GM19239 (cell line): ENCODE measurements at places on chromosomes 11 and 22.

GRCh38 chr11:36467012-36467411 is 43.1 kb downstream of the TRAF6 start:
- DNase-seq, result no peak

- peak; percentile 28 for DNase-seq
These were observed 8.2 kb downstream of the PTH start for GRCh38 chr11:13487661-13488030.

DNA sequence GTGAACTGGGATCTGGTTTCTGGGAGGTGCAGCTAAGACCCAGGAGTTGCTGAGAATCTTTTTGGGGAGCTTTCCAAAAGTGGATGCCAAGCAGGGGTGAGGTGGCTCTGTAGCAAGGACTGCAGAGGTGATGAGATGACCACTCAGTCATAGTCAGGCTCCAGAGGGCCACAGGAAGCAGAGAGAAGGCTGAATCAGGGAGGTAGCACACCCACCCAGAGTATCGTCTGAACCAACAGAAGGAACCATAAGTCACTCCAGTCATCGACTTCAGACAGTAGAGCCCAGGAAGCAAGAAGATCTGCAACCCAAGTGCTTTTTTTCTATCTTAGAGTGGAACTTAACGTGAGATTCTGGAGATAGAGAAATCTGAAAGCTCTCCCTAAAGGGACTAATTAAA is 335.7 kb upstream of the MPPED2 start:
- DNase-seq, result no peak

GRCh38 chr11:115179636-115180035 is 324.6 kb downstream of the CADM1 start:
- no peak for DNase-seq

DNA sequence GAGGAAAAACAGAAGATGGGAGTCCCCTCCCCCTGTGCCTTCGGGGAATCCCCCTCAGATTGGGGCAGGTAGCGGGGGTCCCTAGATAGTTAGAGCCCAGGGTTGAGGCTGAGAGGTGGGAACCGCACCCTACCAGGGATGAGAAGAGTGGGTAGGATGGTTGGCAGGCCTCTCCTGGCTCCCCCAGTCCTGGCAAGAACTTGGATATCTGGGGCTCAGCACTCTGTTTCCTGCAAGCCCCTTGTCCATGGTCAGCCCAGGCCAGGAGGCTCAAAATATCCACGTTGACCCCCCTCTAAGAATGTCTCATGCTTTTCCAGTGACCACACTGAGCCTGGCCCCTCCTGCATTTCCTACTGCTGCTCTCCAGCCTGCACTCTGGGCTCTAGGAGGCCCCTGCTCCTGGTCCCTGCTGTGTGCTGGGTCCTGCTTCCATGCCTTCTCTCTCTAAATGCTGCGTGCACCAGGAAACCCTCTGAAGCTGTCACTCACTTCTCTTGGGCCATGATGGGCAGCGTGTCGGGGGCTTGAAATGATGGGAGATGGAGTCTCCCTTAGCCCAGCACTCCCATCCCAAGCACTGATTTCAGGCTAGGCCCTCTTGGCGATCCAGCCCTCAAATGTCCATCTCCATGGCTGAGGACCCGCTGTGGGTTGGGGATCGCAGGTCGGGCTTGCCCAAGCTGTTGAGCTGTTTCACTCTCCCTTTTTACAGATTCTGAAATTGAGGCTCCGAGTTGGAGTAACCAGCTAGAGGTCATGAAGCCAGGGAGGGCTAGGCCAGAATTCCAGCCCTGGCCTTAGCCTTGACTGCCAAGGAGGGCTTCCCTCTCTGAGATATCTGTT is 2.0 kb downstream of the MAP3K11 start:
- DNase-seq, result no peak

GRCh38 chr11:121563003-121563402 is 110.2 kb upstream of the SORL1-AS1 start:
- no peak for DNase-seq

- DNase-seq, result no peak
These were observed 25.2 kb downstream of the GTF2H1 start for GRCh38 chr11:18347471-18348125.

DNA sequence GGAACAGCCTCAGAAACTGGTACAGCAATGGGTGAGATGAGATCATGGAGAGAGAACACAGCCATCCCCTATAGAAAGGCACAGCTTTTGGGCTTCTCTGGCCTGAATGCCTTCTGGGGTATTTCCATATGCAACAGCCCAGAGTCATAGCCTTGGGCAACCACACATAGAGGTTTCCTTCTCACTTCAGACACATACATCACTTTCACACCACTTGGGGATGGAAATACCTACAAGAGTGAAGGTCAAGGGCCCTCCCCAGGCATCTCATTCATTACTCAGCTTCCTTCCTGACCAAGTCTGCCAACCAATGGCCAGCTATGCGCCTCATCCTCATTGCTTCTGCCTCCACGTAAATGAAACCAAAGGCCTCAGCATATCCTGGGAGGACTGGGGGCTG is 17.7 kb upstream of the OLFML1 start:
- DNase-seq, result no peak

- no peak for DNase-seq
These were observed 111.0 kb downstream of the ST3GAL4 start for GRCh38 chr11:126466236-126467045.

- DNase-seq, result no peak
These were observed 7.9 kb downstream of the PRR5 start for GRCh38 chr22:44709881-44710392.

DNA sequence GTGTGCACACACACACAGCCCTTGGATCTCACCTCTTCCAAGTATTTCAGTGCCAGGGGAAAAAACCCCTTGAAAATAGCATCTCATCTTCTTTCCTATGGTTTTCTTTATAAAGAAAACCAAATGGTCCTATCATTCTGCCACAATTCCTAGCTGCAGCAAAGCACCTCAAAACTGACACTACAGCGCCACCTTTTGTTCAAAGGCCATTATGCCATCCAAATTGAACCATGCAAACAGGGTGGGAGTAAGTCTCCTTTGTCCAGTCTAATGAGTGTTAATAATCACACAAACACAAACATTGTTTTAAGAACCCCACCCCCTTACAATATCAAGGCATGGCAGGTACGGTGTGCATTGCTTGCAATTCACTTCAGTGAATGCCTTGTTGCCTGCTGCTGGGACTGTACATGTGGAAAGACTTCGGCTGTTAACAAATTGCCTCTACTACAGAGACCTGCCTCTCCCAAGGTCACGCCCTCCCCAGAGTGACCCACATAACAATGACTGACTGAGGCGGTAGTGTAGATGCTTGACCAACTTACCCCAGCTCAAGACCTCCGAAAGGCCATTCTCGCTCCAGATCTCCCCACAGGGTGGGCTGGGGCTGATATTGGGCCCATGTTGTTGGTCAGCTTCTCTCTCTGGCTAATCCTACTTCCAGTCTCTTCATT is 31.7 kb downstream of the FAM181B start:
- no peak for DNase-seq

DNA sequence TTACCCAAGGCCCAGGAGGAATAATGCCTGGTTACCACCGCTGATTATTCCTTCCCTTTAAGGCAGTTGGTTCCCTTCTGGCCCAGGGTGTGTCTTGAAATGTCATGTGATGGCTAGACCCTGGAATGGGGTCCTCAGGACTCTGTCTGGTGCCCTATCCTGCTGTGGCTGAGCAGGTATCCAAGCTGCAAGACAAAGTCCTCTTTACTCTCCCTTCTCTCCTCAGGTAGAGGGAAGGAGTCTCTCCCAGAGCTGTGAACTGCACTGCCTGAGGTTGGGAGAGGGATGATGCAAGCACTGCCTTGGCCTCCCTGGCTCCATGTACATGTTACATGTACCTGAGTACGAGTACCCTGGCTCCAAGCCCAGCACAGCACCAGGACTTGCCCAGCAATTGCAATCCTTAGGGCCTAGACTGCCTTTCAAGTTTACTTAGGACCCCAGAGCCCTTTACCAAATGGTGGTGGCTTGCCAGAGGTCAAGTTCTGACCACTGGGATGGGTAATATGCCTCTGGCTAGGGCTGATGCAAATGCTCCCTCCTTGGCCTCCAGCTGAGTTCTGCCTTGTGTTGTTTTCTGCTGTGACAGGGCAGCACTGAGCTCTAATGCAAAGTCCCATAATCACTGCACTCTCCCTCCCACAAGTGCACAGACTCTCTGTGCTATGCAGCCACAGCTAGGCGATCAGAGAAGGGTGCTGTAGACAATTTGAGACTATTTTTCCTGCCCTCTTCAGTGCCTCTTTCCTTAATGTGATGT is 20.7 kb upstream of the AQP11 start:
- no peak for DNase-seq

- DNase-seq, result no peak
These were observed 78.9 kb upstream of the THY1 start for GRCh38 chr11:119501777-119502405.

GRCh38 chr11:63880403-63880790 is 36.6 kb downstream of the RCOR2 start:
- no peak for DNase-seq

DNA sequence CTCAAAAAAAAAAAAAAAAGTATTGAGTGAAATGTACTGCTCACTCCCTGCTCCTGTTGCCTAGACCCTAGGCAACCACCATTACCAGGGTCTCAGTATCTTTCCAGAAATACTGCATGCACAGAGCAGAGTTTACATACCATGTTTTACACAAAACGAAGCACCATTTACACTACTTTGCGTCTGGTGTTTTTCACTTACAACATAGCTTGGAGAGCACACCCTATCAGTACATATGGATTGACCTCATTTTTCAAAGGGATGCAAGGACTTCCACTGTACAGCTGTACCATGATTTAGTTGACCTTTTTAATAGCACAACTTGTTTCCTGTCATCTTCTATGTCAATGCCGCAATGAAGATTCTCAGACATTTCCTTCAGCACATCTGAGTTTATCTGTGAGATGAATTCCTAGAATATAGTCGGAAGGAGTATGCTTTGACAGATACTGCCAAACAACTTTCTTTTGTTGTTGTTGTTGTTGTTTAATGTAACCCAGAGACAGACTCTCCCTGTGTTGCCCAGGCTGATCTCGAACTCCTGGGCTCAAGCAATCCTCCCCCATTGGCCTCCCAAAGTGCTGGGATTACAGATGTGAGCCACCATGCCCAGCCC is 6.1 kb downstream of the MYH9 start:
- DNase-seq, result no peak

DNA sequence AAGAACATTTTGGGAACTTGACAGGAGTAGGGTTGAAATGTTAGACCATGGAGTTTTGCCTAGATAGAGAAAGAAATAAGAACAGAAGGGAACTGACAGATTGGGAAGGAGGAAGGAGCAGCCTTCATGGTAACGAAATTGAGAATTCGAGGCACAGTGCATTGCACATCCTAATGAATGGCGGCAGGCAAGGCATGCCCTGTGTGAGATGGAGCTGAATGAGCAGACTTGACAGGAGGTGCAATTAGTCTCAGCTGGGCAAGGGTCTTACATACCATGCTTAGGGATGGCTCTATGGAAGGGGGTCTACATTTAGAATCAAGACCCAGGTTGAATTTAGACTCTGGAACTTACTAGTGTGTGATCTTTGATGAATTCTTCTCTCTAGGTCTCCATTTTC is 25.0 kb upstream of the NTM start:
- DNase-seq, result no peak

- no peak for DNase-seq
These were observed 26.1 kb upstream of the CARD16 start for GRCh38 chr11:105071089-105071732.

- DNase-seq, result no peak
These were observed 85.5 kb downstream of the XRRA1 start for GRCh38 chr11:74863410-74863809.

DNA sequence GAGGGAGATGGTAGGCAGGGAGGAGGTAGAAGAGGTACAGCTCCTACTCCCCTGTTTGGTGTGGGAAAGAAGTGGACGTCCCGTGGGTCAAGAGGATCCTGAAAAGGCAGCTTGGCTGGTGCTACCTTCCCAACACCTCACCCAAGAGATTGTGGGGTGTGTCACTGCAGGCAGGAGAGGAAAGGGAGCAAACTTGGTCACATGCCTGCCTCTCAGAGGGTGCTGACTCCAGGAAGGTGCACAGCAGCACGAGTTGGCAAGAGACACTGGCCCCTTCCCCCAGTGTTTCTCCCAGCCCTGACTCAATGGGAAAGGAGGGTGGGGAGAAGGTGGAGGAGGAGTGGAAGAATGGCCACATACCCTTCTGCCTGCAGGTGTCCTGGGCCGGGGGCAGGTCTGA is 99.6 kb downstream of the CSNK2A3 start:
- DNase-seq, result no peak

DNA sequence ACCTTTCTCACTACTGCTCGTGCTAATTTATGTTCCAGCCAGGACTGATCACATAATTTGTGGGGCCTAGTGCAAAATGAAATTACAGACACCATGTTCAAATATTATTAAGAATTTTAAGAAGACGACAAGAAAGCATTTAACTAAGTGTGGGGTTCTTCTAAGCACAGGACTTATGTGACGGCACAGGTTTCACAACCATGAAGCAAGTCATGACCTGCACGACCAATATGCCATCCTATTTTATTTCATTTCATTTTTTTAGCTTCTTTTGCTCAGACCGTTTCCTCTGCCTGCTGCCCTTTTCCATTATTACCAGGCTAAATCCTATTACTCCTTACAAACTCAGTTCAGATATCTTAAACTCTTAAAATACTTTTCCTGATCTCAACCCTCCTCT is 462.5 kb downstream of the AASDHPPT start:
- DNase-seq, result no peak

GRCh38 chr11:86745571-86745970 is 54.8 kb upstream of the PRSS23 start:
- no peak for DNase-seq

DNA sequence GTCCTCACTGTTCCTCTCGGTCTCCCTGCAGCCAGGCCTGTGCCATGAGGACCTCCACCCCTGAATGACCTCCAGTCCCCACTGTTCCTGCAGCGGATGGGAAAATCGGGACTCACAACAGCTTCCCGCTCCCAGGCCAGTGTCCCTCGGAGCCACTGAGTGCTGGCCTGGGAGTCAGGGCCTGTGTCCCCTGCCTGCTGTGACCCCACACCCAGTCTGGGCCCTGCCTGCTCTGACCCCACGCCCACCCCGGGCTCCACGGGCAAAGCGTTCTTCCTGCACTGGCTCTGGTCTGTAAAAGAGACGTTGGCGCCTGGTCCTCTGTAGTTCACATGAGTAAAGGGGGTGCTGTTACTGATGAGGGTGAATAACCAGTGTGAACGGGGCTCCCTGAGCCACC is 73.0 kb upstream of the SHISAL1 start:
- no peak for DNase-seq

DNA sequence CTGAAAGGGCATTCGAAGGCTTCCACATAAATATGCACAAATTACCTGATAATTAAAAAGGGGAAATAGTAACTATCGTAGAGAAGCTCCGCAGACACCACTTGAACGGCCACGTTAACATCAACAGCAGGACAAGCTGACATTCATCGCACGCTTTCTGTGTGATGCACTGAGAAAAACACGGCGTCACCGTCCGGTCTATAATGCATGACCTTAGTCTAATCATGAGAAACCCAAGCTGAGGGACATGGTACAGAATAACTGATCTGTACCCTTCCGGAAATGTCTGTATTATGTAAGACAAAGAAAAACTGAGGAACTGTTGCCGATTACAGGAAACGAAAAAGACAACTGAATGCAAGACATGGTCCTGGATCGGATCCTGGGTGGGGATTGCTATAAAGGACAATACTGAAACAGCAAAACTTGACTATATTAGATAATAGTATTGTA is 678 bp upstream of the RANGAP1 start:
- no peak for DNase-seq
